ENCODE measurements at places on chromosomes 6 and 20. TPM values are rescaled to one million over a fixed set of nuclear protein-coding genes. Genes with fewer than 3 reads are reported as not detected.
A peak's percentile ranks its signal among the peaks of the same experiment; 100 is the strongest.

DNA sequence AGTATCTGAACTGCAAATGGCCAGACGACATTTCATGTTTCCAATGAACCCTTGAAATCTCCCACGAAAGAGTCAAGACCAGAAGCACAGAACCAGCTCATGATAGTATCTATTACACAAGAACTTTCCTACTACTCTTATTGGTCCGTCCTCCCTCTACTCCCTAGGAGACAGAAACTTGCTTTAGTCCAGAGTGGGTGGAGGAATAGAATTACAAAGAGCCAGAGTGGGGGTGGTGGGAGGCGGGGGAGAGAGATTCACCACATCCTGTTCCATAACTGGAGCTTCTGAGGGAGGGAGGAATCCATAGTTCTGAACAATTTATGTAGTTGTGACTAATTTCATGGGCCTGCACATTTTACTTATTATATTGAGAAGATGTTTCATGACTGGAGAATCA is 18.5 kb upstream of the WFDC10A start:
- DNase-seq, result peak; percentile 39

SRSF3 gene
- 362 TPM for total RNA-seq

LATS1 gene
- total RNA-seq, result 21.6 TPM

DNA sequence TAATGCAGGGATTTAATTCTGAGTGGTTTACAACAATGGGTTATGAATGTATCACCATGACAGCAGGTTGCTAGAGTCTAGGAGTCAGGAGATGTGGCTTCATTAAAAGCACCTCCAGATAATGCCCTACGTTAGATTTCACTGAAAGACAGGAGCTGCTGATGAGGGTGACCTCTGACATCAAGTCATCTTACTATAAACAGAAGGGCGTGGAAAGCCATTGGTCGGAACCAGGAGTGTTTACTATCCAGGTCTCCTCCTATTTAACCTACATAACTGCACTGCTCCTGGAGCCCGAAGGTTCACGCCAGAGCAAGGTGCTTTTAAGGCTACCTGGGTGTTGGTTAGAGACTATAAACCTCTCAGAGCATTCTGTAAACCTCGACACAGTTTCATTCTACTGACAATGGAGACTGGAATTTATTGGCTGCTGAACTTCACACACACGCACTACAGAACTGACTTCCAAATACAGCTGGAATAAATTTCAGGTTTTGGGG is 128.7 kb downstream of the EYA4 start:
- no peak for DNase-seq

DNA sequence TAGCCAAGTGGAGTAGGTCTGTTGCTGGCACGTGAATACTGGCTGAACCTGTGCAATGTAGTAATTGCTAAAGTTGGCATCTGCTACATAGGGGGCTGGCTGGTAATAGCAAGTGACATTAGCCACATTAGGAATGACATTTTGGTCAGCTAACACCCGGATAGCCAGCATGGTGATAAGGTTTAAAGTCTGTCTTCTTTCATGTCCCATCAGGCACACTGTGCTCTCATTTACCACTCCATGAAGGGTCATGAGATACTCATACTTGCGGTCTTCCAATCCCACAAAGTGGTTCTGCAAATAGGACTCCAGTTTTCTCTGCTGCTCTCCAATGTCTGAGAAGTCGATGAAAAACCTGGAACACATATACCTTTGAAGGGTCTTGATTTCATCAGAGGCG is 2.8 kb downstream of the TENT5A start:
- DNase-seq, result no peak

DNA sequence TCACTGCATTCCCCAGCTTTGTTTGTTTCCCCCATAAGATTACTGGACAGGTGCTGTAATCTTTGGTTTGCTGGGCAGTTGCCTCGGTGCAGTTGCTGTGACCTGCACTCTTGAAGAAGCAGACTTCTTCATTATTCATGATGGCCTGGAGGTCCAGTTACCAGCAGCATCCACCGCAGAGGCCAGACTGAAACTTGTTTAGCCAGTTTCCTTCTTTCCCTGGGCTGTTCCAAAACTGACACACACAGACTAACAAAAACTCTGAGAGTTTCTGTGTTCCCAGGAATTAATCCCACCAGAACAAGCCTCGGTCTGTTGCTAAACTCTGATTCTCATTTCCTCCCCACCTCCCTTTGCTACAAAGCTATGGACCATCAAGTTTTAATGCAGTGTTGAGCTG is 144.1 kb downstream of the QRSL1 start:
- no peak for DNase-seq

GRCh38 chr6:170039156-170040114 is 251.4 kb downstream of the DLL1 start:
- DNase-seq, result no peak

- peak; percentile 85 for DNase-seq
Observed at GRCh38 chr6:21022343-21023107, 488.3 kb downstream of the CDKAL1 start.

DNA sequence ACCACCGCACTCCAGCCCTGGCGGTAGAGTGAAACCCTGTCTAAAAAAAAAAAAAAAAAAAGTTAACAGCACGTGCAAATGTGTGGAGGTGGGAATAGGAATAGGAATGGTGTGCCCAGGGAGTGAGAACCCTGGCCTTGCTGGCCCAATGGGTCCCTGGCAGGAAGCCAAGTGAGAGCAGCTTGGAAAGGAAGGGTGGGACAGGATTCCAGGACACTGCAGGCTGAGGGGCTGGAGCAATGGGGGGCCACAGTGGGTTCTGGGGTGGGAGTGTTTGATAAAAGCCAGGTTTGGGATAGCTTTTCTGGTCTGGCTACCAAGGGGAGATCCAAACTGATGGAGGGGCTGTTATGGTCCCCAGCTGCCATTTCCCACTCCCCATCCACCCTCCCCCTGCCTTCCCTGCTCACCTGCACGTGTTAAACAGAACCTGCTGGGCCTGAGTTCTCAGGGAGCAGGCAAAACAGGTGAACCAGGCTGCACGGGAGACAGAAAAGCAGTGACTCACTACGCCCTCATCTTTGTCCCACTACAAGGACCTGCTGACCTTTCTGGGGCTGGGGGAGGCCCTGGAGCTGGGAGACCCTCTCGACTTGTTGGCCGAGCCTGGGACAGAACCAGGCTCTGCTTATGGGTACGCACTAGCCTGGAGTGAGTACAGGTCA is 3.3 kb downstream of the SUN5 start:
- DNase-seq, result no peak

GRCh38 chr6:81172056-81172740 is 580.3 kb downstream of the TENT5A start:
- DNase-seq, result peak; percentile 15

DNA sequence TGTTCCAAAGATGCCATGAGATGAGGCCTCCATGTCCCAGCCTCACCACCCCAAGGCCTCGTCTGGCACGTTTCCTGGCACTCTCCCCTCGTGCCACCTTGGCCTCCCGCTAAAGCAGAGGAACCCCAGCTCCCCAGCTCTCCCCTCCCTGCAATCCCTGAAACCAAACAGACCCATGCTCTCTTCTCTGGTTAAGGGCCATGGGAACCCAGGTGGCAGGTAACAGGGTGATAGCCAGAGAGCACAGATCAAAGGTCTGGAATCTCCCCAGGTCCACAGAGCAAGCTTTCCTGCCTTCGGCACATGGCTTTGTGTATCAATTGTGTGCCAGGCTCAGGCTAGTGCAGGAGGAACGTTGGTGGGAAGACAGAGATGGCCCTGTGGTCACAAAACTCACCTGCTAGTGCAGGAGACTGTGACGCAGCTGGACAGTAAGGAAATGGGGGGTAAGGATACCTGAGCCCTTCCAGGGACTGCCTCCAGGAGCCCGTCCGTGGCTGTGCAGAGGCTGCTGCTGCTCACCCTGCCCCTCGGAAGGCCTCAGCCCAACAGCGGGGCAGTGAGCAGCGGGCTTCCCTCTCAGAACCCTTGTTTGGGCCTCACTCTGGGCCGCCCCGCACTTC is 39.0 kb downstream of the MYH7B start:
- no peak for DNase-seq

DNA sequence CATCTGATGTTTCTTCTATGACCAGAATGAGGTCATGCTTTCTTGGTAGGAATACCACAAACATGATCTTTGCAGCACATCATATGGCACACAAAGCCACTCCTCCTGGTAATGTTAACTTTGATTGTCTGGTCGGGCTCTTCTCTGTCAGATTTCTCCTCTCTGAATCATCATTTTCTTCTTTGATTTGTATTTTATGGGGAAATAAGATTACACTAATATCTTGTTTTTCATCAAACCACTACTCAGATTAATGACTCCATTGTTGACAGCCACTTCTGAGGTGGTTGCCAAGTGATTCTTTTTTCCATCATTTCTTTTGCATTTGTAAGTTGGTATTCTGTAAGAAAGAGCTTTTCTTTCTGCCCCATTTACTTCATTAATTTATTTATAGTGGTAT is 29.5 kb downstream of the TRMT11 start:
- no peak for DNase-seq

GRCh38 chr6:153662982-153663381 is 376.1 kb upstream of the OPRM1 start:
- no peak for DNase-seq

DNA sequence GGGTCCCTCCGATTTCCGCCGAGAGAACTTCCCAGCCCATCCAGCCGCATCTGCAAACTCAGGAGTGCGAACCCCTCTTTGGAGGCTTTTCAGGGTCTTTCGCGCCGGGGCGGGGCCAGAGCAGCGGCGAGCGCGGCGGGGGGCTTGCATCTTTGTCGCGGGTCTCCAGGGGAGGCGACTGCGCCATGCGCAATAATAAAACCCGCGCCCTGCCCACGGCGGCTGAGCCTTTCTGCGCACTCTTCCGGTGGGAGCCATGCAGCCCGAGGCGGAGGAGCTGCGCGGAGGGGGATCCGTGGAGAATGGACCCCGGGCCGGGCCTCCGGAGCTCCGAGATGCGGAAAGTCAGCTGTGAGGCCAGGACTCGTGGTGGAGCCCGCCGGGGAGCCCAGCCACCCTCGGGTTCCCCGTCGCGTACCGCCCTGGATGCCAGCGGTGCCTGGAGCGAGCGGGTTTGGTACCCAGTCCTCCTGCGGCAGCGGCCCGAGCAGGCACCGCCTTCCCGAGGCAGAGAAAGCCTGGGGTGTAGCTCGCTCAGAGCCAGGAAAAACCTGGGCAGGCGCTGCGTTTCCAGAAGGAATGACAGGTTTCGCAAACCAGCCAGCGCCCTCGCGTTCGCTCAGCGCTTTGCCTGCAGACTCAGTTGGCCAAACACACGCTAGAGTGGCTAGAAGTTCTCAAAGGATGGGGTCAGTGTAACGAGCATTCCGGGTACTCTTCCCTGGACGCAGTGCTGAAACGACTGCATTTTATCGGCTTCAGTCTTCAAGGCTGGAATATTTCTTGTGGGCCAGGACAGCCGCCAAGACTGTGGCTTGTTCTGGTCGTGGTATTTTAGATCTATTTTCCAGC is 1.2 kb downstream of the AKAP12 start:
- no peak for DNase-seq

- DNase-seq, result no peak
Observed at GRCh38 chr6:8392569-8392968, 42.8 kb downstream of the SLC35B3 start.

PTCRA gene
- not detected for total RNA-seq

SPO11 gene
- total RNA-seq, result not detected

SFTA2 gene
- not detected for total RNA-seq

TSPYL4 gene
- total RNA-seq, result 5.4 TPM

PTCHD4 gene
- total RNA-seq, result 1.1 TPM

DNA sequence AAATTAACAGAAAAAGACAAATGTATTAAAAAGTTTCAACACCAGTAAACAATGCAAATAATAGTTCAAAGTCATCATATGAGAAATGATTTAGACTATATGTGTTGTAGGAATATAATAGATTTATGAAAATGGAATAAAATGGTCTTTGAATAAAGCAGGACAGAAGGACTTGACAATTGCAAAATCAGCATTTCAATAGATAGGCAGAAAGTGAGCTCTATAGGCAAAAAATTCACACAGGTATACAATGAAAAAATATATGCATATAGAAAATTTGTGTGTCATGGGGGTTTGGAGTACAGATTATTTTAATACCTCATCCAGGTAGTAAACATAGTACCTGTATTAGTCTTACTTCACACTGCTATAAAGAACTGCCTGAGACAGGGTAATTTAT is 571.1 kb upstream of the EYS start:
- DNase-seq, result no peak

- no peak for DNase-seq
Observed at GRCh38 chr6:140071601-140072062, 697.2 kb upstream of the CITED2 start.

STMND1 gene
- not detected for total RNA-seq

YTHDF1 gene
- total RNA-seq, result 42.8 TPM

TLDC2 gene
- total RNA-seq, result 0.32 TPM

Measured in HCT116 (cell line).